Stimulated activated CD8-positive, alpha-beta memory T cell treated with anti-CD3 and anti-CD28 coated beads, Interleukin-12 subunit alpha, Interleukin-12 subunit beta, amount 100 ng/mL, for 4 hours (primary cell): ENCODE measurements at places on chromosomes 5 and 9.

DNA sequence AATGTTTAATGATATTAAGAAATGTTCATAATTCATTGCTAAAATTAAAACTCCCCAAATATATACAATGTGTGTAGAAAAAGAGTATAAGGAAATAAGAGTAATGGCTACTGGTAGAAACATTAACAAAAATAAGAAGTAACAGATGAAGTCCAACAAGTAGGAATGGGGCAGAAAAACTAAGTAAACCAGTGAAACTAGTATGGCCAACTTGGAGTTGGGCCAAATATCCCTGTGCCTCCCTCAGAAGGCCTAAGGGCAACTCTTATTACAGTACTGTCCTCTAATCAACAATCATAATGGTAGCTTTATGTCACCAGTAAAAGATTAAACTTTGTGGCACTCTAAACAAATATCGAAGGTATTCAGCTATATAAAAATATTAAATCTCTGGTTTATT, 93.5 kb downstream of the SSBP2 start:
- no peak for DNase-seq

DNA sequence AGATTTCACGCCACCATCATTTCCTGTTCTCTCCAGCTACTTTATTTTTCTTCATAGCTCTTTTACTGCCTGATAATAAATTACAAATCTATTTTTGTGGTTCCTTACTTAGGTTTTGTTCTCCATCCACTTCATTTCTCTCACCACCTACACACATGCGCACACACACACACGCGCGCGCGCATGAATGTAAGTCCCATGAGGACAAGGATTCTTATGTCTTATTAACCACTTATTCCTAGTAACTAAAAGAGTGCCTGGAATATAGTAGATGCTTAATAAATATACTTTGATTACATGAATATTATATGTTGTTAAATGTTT, 116.5 kb downstream of the TRPM6 start:
- DNase-seq = no peak

- no peak for DNase-seq
Observed at GRCh38 chr9:137828527-137829259, 48.9 kb upstream of the CACNA1B start.

- DNase-seq = no peak
Observed at GRCh38 chr9:123742009-123742767, 187.7 kb downstream of the DENND1A start.

- DNase-seq = no peak
Observed at GRCh38 chr5:54882101-54882500, 103.3 kb downstream of the ESM1 start.

DNA sequence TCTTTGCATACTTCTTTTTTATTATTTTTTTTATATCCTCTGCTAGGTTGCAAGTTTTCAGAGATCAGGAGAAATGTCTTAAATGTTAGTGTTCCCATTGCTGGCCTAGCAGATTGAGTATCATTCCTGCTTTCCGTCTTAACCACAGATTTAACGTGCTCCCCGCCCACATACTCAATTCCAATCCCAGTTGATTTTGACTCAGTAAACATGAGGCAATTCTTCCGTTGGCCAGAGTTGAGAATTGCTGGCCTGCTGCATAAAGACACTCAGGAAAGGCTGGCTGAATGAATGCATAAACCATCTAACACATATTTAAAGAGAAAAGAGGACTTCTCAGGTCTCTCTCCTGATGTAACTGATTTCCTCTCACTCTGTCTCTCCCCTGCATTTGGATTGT, 46.8 kb upstream of the PLPP6 start:
- DNase-seq = no peak

DNA sequence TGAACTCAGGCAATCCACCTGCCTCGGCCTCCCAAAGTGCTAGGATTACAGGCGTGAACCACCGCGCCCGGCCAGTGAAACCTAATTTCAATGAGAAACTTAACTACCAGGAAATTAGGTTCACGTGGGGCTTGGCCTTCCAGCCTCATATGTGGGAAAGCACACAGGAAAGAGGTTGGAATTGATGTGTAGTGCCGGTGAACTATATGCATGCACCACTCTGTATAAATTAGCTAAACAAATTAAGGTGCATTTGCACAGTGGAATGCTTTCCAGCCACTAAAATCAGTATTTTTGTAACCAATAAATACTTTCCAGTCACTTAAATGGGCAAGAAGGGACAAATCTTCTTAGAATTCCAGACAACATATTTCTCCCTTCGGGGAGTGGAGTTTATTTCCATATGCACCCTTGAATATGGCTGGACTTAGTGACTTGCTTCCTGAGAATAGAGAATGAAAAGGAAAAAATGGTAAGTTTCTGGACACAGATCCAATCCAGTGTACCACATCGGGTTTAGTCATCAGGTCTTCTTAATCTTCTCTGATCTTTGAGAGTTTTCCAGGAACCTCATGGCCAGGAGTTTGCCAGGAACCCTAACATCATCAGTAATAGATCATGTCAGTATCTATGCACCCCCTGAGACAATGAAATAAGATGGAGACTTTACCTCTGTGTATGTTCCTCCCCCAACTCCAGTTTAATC, 24.9 kb downstream of the ATOX1 start:
- no peak for DNase-seq

GRCh38 chr5:165508286-165508685, 2002.9 kb downstream of the MAT2B start:
- no peak for DNase-seq

DNA sequence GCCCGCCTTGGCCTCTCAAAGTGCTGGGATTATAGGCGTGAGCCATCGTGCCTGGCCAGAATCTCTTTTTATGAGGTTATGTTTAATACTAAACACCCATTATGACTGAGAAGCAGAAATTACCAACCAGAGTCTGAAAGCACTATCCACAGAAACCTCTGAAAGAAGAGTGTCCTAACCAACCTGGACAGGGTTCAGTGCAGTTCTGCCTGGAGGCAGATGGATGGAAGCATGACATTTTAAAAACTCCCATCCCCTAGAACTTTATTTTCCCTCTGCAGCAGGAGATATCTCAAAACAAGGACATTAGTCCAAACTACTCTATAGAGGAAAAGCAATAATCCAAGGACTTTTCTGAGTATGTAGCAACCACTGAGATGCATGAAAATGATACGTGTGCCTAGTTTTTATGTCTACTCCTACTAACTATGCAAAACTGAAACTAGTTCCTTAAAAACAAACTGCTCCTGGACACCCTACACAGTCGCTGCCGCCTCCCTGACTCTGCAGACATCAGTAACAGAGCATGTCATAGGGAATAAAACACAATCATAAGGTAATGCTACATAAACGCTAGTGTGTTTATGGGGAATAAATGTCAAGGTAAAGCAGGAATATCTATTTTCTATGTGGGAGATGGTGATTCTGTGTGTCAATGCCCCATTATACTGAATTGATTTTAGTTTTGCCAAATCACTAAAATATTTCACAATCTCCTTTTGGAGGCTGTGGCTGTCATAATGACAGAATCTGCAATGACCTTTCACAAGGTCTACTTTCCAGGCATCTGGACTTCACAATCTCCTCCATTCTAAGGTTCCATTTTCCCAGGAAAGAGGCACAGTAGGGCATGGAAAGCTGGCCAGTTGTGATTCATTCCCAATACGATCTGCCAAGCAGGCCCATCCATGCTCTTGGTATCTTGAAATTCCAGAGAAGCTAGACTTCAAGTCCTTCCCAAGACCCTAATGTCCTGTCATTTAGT, 122.8 kb downstream of the SIL1 start:
- no peak for DNase-seq

DNA sequence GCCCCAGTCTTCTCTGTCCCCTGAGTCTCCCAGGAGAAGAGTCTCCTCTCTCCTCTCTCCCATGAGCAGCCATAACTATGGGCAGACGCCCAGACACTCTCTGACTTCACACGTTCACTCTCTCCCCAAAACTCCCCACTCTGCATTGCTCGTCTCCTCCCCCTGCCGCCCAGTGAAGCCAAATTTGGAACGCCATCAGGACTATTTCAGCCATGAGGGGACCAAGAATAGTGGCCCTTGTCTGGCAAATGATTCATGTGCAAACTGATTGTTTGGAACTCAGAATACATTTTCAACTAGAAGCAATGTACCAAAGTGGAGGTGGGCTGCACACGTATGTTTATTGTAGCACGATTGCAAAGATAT, 20.9 kb downstream of the CMBL start:
- no peak for DNase-seq

GRCh38 chr5:78888580-78889368, 96.3 kb downstream of the ARSB start:
- no peak for DNase-seq

DNA sequence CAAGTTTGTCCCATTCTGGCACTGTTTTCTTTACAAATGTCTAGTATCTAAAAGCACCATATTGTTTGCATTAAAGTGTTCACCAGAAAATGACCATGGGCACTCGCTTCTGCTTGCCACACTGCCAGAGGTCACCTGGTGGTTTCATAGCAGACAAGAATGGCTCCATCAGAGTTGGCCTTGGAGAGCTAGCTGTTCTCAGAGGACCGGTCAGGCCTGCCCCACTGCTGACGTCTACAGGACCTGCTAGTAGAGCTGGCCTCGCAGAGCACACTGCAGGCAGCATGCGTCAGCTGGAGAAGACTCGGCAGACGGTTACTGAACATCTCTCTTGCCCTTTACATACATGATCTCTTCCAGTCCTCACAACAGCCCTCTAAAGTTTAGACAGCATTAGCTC, 8.7 kb upstream of the TLX3 start:
- DNase-seq = no peak

- no peak for DNase-seq
Observed at GRCh38 chr5:35009019-35009418, 38.7 kb downstream of the AGXT2 start.

- no peak for DNase-seq
Observed at GRCh38 chr5:153818626-153819025, 220.1 kb downstream of the FAM114A2 start.

DNA sequence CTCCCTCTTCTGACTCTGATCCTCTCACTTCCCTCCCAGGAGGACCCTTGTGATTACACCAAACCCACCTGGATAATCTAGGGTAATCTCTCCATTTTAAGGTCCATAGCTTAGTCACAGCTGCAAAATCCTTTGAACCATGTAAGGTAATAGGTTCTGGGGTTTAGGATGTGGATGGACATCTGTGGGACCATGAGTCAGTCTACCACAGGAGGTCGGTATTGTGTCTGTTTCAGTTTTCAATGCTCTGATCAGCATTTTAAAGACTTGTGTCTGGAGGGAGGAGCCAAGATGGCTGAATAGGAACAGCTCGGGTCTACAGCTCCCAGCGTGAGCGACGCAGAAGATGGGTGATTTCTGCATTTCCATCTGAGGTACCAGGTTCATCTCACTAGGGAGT, 112.6 kb downstream of the CAVIN4 start:
- no peak for DNase-seq

DNA sequence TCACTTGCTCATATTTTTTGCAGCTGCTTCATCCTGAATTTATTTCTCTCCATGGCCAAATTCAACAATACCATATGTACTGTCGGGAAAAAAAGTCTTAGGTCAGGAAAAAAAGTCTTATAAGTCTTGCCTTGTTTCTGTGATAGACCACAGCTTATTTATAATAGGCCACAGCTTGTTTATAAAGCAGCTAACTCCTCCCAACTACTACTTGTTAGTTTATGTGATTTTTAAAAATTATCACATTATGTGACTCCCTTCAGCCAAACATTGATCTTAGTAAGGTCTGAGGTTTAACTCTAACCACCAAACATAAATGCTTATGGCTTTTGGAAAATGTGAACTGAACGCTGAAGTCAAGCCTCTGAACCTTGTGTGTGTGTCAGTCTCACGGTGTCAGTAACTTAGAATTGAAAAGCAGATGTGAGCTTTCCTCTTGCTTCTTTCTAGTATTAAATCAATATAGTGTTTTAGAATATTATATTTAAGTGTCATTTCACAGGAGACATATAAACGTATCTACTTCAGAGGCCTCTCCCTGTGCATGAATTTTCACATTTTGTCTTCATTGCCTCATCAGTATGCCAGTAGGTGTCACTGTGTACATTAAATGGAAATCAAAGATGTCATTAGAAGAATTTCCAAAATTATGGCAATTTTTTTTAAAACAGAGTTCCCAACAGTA, 51.3 kb downstream of the SNX24 start:
- no peak for DNase-seq

DNA sequence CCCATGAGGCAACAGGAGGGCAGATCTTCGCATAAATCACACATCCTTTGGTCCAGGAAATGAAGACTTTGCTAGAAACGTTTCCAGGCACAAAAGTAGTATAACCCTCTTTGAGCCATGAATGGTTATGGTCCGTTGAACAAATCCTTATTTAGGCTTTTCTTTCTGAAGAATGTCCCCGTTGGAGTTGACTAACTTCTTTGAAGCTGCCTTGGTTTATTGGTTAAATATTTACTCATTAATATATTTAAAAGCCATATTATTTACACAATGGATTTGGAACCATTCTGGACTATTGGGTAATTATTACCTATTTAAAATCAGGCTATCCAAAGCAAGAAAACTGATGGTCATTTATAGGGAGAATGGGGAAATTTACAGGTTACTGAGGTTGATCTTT, 347.6 kb upstream of the SLC30A5 start:
- no peak for DNase-seq

DNA sequence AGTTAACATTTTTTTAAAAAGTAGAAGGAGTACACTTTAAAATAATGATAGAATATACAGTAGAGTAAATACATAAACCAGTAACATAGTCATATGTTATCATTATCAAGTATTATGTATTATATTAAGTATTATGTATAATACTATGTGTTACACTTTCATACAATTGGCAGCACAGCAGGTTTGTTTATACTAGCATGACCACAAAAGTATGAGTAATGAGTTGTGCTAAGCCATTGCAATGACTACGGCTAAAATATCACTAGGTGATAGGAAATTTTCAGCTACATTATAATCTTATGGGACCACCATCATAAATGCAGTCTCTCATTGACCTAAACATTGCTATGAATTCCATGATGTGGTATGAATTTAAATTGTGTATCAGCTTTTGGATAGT, 506.0 kb downstream of the HTR1A start:
- DNase-seq = no peak

- DNase-seq = no peak
Observed at GRCh38 chr5:9282211-9282610, 263.7 kb downstream of the SEMA5A start.

DNA sequence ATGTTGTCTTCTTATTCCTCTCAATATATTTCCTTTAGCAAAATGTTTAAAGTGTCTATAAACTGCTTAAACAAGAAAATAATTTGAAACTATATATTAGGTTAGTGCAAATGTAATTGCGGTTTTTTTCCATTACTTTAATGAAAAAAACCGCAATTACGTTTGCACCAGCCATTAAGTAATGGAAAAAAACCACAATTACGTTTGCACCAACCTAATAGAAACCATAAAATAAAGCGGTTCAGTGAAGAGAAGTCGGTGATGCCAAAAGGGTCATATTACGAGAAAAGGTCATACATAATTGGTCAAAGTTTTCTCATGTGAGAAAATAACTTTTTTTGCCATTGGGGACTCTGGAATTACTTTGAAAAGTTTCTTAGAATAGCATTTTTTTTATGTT, 385.6 kb upstream of the ST8SIA4 start:
- DNase-seq = no peak
